Lung (tissue), 17 donors: ENCODE measurements at places on chromosomes 1 and 21. TPM values are rescaled to one million over a fixed set of nuclear protein-coding genes. Genes with fewer than 3 reads are reported as not detected.

GRCh38 chr21:35026617-35027562, 22.2 kb downstream of the RUNX1 start:
- peak; percentile 65 for DNase-seq

DNA sequence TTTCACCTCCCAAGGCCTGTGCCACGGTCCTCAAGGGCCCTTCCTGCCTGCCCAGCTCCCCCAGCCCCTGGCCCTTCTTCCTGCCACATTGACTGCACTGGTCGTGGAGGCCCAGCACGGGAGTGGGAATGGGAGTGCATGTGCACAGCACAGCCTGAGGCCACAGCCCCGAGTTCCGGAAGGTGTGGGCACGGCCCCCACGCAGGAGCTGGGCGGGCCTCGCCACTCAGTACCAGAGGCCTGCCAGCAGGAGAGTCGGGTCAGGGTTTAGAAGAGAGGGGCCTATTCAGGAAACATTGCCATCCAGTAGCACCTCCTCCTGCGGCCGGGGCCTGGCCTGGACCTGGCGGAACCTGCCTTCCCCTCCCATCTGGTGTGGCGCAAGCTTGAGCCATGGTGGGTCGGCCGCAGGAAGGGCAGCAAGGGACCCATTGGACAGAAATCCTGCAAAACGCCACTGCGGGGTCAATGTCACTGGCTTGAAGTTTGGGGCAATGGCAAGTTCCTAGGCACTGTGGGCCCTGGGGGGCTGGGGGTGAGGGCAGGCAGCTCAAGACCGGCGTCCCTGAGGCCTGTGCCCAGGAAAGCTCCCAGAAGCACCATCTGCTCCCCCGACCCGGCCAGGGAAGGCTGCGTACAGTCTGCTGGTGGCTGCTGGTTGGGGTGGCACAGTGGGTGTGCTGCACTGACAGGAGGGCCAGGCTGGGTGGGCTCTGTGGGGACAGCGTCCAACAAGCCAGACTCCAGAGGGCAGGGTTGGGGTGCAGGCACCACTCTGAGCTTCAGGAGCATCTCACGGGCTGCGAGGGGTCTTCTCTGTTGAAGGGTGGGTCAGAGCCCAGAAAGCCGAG, 1.8 kb upstream of the TMEM52 start:
- DNase-seq = no peak

- DNase-seq = no peak
These were observed 187.0 kb upstream of the USP24 start for GRCh38 chr1:55402142-55402541.

GRCh38 chr1:68470388-68470970, 20.7 kb upstream of the RPE65 start:
- peak; percentile 36 for DNase-seq

- no peak for DNase-seq
These were observed 72.3 kb upstream of the ADAM30 start for GRCh38 chr1:119968601-119969000.

DNA sequence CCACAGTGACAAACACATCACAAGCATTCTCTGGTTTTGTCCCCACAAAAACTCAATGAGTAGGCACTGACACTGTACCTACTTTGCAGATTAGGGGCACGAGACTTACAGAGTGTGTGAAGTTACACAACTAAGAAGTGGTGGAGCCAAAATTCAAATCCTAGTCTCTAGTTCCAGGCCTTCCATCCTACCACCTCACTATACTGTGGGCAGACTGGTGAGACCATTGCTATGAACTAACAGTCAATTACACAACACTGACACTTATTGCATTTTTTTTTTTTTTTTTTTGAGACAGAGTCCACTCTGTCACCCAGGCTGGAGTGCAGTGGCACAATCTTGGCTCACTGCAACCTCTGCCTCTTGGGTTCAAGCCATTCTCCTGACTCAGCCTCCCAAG, 71.4 kb downstream of the KCNN3 start:
- no peak for DNase-seq

DNA sequence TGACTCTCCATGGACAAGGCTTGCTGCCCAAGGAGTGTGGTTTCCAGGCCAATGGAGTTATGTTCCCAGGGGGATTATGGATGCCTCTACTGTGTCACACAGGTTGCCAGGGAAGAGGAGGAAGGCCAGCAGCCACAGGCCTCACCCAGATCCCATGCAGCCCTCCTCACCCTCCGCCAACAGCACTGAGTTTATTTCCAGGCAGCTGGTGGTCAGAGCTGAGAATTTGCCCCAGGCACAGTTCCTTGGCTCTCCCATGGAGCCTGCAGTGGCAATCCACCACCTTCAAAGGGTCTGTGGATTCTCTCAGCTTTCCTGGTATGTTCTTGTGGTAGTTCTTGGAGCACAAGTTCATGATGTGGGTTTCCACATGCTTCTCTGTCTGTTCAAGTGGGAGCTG, 79.2 kb downstream of the NTNG1 start:
- DNase-seq = no peak

DNA sequence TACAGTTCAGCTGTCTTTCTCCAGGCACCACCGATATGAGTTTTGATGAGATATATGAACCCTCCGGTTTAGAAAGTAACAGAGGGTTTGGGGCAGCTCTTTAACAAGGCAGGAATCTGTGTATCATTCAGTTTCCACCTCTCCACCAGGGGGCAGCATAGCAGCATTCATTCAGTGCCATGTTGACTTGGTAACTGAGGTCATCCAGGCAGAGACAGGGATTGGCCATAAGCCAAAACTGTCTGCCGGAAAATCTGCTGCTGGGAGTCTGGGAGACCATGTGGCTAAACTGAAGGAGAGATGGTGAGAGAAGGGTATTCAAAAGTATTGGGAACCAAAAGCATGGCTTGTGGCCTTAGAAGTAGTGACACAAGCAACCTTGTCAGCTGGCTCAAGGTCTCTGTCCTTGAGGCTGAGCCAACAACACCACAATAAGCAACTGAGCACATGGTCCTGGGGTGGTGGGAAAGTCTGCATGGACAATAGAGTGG, 98.5 kb downstream of the LMX1A start:
- peak; percentile 67 for DNase-seq

- DNase-seq = no peak
These were observed 82.1 kb downstream of the KCND3 start for GRCh38 chr1:111907321-111907720.

- no peak for DNase-seq
These were observed 176.8 kb downstream of the ATP6V1G3 start for GRCh38 chr1:198363625-198364151.

DNA sequence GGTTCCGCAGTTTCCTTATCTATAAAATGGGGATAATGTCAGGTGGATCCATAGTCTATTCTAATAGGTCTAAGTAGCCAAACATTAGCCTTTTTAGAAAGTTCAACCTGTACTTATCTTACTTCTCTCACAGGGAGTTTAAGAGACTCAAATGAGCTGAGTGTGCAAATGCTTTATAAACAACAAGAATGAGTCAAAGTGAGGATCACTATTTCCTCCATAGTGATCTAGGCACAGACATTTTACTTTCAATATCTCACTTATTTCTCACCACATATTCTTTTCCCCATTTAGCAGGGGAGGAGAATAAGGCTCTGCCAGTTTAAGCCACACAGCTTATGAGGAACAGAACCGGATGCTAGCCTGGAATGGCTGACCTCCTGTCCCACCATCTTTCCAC, 92.1 kb upstream of the LMO4 start:
- DNase-seq = no peak

GRCh38 chr1:37438869-37439343, 35.5 kb upstream of the ZC3H12A start:
- DNase-seq = no peak

DNA sequence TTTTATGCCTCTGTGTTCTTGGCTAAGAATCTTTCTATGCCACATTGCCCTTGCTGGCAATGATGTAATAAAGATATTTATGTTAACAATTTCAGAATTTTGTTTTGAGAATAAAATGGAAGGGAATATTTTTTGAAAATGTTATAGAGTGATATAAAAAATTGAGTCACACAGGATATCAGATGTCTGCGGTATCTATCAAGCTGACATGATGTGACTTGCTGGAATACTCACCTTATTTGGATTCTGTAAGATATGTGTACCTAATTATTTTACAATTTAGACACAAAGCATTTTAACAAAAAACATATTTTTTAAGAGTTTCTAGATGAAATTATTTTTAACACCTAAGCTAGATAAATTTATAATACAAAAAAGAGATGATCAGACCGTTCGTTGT, 660.0 kb upstream of the B3GALT2 start:
- DNase-seq = no peak

DNA sequence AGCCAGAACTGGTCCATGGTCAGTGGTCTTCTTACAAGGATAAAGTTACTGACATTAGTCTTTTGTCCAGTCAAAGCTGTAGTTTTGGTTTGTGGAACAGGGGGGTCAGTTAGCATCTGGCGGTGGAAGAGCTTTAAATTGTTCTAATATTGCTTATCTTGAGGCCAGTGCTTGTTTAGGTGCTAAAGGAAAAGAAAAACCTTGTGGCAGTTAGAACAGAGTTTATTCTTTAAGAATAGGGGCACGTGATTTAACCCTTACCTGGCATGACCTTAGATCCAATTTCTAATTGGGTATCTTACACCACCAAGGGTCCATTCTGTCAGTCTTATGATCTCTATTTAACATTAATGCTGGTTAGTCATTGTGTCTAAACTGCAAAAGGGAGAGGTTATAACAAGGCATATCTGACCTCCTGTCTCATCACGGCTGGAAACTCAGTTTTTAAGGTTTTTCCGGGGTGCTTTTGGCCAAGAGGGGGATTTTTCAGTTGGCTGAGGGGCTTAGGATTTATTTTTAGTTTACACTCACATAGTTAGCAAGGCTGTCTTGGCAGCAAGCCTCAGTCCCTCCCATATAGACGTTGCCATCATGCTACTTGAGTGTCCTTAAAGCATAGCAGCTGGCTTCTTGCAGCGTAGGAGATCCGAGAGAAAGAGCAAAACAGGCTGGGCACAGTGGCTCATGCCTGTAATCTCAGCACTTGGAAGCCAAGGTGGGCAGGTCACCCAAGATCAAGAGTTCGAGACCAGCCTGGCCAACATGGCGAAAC, 60.1 kb upstream of the FAM89A start:
- DNase-seq = peak; percentile 94

- DNase-seq = no peak
These were observed 1.0 kb upstream of the KRTAP13-3 start for GRCh38 chr21:30426731-30427130.

- DNase-seq = no peak
These were observed 341.8 kb downstream of the NPHP4 start for GRCh38 chr1:5650283-5651026.

- no peak for DNase-seq
These were observed 3.0 kb upstream of the SMYD2 start for GRCh38 chr1:214277704-214278635.

- DNase-seq = no peak
These were observed 5.1 kb downstream of the ZNF362 start for GRCh38 chr1:33261344-33261743.

GRCh38 chr1:62373221-62373620, 54.0 kb upstream of the KANK4 start:
- DNase-seq = no peak

DNA sequence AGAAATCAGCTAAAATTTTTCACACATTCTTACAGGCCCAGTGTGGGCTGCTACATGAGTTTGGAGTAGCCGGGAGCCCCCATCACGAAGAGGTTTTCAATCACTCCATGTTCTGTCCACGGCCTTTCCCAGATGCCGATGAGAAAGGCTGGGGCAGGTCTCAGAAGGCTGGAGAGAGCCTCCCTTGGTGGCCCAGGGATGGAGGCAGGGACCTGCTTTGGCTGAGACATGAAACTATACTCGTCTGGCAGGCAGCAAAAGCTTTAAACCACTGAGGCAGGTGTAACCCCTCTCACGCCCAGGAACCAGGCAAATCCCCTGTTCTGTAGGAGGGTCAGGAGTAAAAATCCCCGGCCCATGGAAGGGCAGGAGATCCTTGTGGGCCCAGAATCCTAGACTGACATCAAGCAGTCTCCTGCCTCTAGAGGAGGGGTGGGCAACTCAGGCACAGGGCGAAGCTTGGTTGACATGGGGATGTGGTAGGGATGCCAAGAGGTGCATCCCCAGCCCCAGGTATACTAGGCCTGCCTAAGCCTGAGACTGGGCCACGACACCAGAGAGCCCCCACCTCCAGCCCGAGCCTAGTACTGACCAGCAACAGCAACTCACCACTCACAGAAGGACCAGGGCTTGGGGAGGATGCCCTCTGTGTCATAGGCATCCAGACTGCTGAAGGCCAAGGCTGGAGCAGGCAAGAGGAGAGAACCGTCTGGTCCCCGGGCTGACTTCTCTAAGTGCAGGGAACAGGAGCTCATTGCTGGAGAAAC, 9.1 kb downstream of the MMEL1 start:
- no peak for DNase-seq

SYT11 gene
- 9.0 TPM for total RNA-seq

SYTL1 gene
- 58.0 TPM for total RNA-seq

CACHD1 gene
- total RNA-seq = 49.6 TPM

IL6R gene
- total RNA-seq = 33.2 TPM

FAM177B gene
- total RNA-seq = not detected

CASQ2 gene
- 1.0 TPM for total RNA-seq

OLFML3 gene
- total RNA-seq = 27.4 TPM

IL19 gene
- total RNA-seq = not detected

FMO1 gene
- 3.7 TPM for total RNA-seq

TRIM45 gene
- 3.1 TPM for total RNA-seq

CCDC30 gene
- 21.4 TPM for total RNA-seq

SPRR5 gene
- total RNA-seq = not detected

MTMR11 gene
- 10.1 TPM for total RNA-seq

GLMN gene
- 5.6 TPM for total RNA-seq

TNFSF18 gene
- 1.2 TPM for total RNA-seq
